MM.1S (cell line): ENCODE measurements at places on chromosomes 7 and 10.
A peak's percentile ranks its signal among the peaks of the same experiment; 100 is the strongest.

GRCh38 chr7:88664630-88665233, 94.8 kb upstream of the ZNF804B start:
- no peak for DNase-seq

DNA sequence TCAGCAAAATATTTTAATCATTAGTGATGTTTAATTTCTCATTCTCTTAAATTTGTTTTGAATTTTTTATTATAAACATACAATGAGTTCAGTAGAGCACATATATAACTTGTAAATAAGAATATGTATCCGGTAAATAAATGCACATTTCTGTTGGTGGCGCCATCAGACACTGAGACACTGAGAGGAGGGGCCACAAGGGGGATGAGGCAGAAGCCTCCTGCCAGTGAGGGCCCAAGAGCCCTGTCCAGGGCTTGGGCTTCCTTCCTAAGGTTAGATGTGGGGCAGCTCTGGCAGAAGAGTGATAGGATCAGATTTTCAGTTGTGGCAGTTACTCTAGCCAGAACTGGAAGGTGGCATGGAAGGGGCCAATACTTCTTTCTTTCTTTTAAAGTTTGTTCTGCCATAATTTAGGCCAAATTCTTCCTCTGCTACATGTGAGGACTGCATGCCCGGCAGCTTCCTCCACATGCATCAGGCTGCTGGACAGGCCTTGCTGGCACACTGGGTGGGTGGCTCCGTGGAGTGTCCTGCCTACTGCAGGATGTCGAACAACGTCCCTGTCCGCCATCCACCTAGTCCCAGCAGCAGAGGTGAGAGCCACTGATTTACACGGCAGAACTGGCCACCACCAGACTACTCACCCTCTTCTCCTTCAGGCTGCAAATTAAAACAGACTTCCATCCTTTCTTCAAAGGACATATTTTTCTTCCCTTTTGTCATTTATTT, 13.2 kb downstream of the PTPRN2 start:
- no peak for DNase-seq

DNA sequence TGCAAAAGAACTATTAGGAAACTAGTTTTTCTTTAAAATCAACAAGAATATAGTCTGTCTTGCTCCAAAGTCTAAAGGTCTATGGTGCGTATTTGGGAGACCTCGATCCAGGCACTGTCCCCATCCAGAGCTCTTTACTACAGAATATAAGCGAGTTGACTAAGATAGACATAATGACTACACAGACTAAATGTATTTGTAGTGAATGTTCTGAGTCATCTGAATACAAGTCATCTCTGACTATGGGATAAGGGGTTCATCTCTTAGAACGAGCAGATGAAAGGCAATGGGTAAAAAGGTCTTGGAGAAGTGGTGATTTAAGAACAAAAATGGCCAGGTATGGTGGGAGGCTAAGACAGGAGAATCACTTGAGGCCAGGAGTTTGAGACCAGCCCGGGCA, 136.0 kb upstream of the RSU1 start:
- no peak for DNase-seq

DNA sequence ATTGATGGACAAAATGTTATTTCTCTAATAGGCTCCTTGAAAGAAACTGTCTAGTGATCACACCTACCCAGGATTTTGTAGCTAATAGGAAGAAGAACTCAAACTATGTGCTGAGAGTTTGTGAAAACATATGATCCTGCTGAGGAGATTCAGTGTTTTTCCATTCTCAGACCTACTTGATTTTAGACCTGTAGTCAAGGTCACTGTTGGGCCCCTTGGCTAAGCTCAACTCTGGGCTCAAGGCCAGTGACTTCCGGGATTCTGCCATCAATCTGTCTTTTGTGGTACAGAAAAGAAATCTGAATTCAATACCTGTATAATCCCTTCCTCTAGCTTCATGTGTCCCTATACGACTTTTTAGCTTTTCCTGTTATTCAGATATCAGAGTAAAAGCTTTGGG, 79.7 kb upstream of the FERD3L start:
- DNase-seq = no peak

GRCh38 chr7:7157887-7158271, 24.5 kb upstream of the C1GALT1 start:
- DNase-seq = no peak

- no peak for DNase-seq
Observed at GRCh38 chr7:47721670-47722069, 139.8 kb upstream of the TNS3 start.

GRCh38 chr7:117146511-117146910, 176.3 kb downstream of the WNT2 start:
- no peak for DNase-seq

DNA sequence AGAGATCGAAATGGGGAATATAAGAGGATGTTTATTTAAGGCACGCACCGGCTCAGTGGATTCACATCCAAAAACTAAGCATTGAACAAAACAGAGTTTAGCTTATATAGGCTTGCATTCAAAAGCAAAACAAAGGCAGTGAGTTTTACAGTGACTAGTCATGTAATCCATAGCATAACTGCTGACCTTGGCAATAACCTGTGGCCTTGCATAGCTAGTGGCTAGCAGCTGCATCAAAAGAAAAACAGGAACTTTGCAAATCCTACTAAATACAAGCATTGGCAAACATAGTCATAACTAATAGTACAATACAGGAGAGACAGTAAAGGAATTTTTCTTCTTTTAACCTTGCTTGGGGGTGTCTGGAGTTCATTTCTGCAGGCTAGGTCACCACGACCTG, 9.7 kb upstream of the ZNF485 start:
- DNase-seq = no peak

DNA sequence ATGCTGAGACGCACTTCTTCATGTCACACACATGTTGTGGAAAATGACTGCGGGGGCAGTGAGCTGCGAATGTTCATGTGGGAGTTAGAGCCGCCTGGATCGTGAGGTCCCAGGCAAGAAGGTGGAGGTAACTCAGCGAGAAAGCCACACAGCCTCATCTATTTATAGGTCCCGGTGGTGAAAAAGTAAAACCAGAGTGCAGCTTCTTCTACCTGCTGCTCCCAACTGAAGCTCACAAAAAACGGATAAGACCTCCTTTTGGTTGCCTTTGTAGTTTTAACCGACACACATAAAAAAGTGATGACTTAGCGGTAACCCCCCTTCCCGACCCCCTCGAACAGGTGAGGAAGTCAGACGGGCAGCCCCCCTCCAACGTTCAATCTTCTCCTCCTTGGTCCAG, 276.9 kb downstream of the GATA3 start:
- DNase-seq = no peak

GRCh38 chr10:23613900-23614299, 175.0 kb downstream of the OTUD1 start:
- DNase-seq = no peak

DNA sequence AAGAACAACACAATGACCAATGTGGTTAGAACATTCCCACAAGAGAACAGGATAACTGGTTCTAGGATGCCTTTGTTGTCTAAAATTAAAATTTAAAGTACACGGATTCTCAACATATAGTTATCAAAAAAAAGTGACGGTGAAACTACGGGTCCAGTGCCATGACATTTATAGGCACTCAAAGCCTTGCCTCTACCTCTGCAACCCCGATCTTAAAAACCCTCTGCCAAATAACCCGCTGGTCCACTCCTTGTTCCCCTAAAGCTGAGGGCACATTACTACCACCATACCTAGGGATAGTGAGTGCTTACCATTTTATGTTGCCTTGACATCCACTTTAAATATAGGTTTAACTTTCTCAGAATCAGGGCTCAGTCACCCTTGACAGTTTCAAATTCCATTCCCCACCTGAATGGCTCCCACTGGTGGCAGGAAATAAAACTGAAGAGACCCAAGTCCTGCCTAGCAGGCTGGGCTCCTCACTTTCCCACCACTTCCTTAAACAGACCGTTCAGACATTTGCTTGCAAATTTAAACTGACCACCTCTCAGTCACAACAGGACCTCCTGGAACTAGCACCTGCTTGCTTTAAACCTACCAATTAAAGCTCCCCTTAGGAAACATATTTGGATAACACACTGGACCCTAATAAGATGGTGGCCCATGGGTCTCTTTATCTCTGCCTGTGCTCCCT, 169.9 kb upstream of the ASAH2 start:
- peak; percentile 48 for DNase-seq

GRCh38 chr10:118108194-118109026, 61.7 kb upstream of the RAB11FIP2 start:
- no peak for DNase-seq

DNA sequence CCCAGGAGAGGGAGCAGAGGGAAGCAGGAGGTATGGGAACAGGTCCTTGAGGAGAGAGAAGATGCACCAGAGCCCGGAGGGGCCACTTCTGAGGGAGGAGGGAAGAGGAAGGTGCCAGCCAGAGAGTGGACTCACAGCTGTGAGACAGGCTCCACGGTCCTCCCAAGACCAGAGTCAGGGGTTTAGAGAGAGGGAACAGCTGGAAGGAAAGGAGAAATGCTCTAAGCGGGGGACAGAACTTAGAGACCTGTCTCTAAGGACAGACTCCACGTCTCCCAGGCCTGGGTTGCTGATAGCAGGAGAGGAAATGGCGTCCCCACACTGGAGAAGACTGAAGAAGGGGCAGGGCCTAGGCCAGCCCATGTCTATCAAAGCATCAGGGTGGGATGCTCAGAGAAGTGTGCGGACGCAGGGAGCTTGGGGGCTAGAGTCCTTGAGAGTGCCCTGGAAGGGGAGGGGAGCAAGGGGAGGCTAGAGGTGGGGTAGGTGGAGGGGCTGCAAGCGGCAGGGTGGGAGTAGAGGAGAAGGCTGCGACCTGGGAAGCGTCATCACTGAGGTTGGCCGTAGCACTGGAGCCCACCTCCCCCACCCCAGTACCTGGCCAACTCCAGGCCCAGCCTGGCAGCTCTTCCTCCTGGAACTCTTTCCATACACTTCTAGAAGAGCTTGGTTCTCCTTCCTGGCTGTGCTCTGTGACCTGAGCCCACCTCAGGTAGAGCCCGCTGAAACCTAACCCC, 25.6 kb upstream of the GRID1 start:
- DNase-seq = no peak

DNA sequence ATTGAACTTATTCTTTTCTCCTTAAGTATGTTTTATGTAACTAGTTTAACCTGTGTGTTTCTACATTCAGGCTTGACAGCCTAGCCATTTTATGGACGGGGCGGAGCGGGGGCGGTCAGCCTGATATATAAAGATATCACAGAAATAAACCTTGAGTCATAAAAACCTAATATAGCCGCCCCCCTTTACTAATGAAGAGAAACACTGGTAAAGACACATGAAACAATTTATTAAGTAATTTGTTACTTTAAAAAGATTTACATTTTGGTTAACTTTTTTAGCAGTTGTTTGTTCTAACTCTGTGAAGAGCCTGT, 84.0 kb downstream of the MAPK8 start:
- DNase-seq = no peak

- DNase-seq = no peak
Observed at GRCh38 chr10:25017154-25017590, 760 bp downstream of the THNSL1 start.

DNA sequence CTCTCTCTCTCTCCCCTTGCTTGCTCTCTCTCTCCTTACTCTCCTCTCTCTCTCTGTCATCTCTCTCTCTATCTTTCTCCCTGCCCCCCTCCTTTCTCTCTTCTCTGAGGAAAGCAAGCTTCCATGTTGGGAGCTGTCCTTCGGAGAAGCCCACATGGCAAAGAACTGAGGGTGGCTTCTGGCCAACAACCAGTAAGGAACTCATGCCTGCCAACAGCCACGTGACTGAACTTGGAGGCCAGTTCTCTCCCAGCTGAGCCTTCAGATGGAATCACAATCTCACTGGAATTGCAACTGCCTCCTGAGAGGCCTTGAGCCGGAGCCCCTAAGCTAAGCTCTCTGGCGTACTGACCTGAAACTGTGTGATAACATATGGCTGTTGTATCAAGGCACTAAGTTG, 12.0 kb upstream of the DHTKD1 start:
- no peak for DNase-seq

DNA sequence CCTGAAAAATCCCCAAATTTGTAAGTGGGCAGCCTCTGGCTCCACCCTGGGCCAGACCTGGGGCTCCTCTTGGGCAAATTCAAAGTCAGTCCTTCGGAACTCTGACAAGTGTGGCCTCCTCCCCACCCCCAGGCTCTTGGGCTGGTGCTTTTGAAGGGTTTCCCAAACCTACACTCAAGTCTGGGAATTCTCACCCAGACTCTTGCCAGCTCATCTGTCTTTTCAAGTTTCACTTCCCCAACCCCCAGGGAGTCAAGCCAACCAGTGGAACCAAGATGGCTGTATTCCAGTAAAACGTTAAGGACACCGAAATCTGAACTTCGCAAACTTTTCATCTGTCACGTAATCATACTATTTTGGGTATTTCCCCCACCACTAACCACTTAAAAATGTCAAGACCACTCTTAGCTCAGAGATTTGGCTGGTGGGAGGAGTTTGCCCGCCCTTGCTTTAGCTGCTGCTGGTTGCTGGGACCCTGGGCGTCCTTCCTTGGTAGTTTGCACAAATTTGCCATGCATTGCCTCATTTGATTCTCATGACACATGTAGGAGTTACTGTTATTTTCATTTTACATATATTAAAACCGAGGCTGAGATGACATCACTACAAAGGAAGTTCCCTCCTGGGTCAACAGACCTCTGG, 1.7 kb upstream of the MYO1G start:
- no peak for DNase-seq

- no peak for DNase-seq
Observed at GRCh38 chr7:142428094-142428493, 170.2 kb upstream of the PRSS58 start.

DNA sequence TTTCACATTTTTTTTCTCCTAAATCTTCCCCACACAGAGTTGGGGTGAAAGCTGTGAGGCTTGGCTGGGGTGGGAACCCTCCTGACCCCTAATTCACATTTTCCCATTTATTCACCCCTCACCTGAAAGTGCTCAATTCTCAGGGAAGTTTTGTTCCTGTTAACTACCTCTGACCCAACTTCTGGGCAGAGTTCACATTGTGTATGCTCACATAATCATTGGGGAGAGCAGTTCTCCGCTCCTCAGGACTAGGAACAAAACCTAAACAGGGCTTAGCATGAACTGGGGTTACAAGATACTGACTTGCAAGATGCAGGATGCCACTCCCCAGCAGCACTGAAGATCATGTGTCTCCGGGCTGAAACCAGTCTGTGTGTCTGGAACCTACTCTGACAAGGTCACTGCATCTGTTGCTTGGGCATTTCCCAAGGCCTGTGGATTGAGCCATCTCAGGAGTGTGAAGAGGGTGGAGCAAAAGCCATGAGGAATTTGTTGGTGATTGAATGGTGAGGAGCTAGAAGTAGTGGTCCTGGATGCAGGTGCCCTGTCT, 258.1 kb upstream of the IGFBP3 start:
- no peak for DNase-seq

DNA sequence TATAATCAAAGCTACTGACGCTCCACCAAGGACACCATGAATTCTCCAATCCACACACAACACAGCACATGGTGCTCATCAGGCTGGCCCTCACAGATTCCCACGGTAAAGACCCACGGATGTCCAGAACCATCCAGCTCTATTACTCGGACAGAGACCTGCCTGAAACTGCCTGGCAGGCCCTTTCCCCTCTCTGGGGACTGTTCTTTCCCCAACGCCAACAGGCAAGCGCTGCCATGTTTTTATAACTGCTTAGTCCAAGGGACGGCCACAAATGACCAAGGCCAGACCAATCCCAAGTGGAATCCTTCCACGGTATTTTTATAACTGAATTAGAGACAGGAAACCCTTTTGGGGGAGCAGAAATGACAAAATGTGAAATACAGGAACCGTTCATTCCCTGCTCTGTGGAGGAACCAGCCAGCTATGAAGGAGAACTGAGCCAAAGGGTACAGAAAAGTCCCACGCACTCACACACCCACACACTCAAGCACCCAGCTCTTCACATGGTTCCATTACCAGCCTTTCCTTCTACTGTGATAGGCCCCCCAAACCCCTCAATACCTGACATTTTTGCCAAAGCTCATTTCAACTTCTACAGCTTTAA, 4.1 kb downstream of the PIP4K2A start:
- no peak for DNase-seq

- no peak for DNase-seq
Observed at GRCh38 chr7:99194301-99194700, 13.6 kb downstream of the KPNA7 start.
